ENCODE measurements at places on chromosomes 7 and 10. TPM values are rescaled to one million over a fixed set of nuclear protein-coding genes. Genes with fewer than 3 reads are reported as not detected.

Gene WNT8B
- total RNA-seq, result not detected

Gene FAM25C
- not detected for total RNA-seq

Gene VWA2
- total RNA-seq, result 0.15 TPM

Gene ASB10
- not detected for total RNA-seq

Gene POLR2J2
- 2.1 TPM for total RNA-seq

Gene CTTNBP2
- 0.15 TPM for total RNA-seq

Gene PTPRN2
- 3.9 TPM for total RNA-seq

Gene ANKRD61
- not detected for total RNA-seq

Gene PIK3CG
- 0.39 TPM for total RNA-seq

Gene RGS10
- total RNA-seq, result 67.6 TPM

Gene AMPH
- 6.3 TPM for total RNA-seq

Gene AOC1
- not detected for total RNA-seq

Gene ICA1
- total RNA-seq, result not detected

Gene LRRC18
- total RNA-seq, result not detected

Gene FAM131B
- total RNA-seq, result 0.94 TPM

Gene SORBS1
- total RNA-seq, result 2.4 TPM

Gene ADAM8
- 1.2 TPM for total RNA-seq

Gene URGCP
- 14.0 TPM for total RNA-seq

Gene DOCK4
- total RNA-seq, result 6.3 TPM

Gene CRTAC1
- total RNA-seq, result not detected

Gene NPC1L1
- total RNA-seq, result not detected

Gene GPR15LG
- total RNA-seq, result not detected

Gene H2AZ2
- total RNA-seq, result 80.1 TPM

Gene OPN1SW
- total RNA-seq, result not detected

Gene TRPV5
- not detected for total RNA-seq

Gene IL15RA
- 13.8 TPM for total RNA-seq

Gene RNF133
- 0.29 TPM for total RNA-seq

Gene MPP7
- not detected for total RNA-seq

Gene LIPM
- not detected for total RNA-seq

Gene KDM7A
- total RNA-seq, result 3.6 TPM

Gene NME8
- not detected for total RNA-seq

Gene TAS2R3
- total RNA-seq, result 0.54 TPM

Gene LRRC27
- 7.6 TPM for total RNA-seq

Gene ZNF398
- 12.6 TPM for total RNA-seq

Gene SNCG
- total RNA-seq, result 6.4 TPM

Gene PNLIPRP2
- not detected for total RNA-seq

Gene ZNF22
- 11.7 TPM for total RNA-seq

Gene SMIM30
- total RNA-seq, result 41.8 TPM

Measured in cardiac ventricle fibroblast (primary cell).